ENCODE measurements at places on chromosomes 1 and 21.

GRCh38 chr1:18157968-18158367, 50.4 kb downstream of the IGSF21 start:
- DNase-seq = no peak

DNA sequence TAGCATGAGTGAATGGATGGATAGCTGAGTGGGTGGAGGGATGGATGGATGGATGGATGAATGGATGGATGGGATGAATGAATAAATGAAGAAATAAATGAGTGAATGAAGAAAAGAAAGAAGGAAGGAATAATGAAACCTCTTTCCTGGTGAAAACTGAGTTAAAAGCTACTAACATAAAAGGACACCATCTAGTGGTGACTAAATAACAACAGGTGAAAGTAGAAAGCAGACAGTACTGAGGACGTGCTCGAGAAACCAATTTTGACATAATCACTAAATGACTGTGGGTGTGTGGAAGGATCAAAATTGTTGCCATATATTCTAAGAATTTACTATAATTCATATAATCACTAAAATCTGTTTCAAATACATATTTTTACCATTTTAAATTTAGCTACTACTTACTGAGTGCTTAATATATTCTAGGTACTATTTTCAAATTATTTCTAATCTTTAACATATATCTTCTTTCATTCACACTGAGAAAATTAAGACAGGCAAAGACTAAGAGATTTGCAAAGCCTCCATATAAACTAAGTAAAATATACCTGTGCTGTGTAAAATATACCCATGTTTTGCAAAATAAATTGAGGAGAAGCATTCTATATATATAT, 522.9 kb downstream of the LRRIQ3 start:
- no peak for DNase-seq

GRCh38 chr1:207803678-207804077, 51.8 kb downstream of the CD46 start:
- no peak for DNase-seq

DNA sequence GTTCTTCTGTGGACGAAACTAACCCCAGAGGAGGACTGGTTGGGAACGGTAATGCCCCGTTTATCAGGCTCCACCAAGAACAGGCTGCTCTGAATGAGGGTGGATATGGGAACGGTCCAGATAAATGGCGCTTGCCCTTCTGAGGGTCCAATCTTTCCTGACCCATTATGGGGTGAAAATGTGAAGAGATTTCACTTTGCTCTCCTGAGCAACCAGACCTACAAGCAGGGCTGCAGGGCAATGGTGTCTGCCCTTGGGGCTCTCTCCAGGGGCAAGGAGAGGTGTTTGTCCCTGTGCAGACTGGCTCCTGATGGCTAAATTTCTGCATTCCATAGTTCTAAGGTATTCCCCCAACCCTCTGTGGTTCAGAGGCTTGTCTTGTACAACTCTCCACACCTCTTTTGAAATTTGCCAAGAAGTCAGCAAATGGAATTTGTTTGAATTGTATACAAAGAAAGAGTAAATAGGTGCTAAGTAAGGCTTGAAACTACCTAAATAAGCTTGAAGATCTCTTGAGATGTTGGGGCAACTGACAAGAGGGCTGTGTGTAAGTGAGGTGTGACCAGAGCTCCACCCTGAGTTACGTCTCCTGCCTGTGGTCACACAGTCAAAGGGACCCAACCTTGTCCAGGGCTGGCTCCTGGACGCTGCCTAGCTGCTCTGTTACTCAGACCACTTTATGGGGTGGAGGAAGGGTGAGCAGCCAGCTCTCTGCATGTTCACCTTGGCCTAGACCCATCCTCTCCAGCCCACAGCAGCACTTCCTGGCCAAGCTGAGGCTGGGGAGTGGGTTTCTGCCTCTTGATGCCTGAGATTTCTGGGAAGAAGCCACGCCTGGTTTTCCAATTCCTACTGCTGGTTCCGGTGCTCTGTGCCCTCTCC, 24.8 kb downstream of the SLC2A1 start:
- DNase-seq = no peak

DNA sequence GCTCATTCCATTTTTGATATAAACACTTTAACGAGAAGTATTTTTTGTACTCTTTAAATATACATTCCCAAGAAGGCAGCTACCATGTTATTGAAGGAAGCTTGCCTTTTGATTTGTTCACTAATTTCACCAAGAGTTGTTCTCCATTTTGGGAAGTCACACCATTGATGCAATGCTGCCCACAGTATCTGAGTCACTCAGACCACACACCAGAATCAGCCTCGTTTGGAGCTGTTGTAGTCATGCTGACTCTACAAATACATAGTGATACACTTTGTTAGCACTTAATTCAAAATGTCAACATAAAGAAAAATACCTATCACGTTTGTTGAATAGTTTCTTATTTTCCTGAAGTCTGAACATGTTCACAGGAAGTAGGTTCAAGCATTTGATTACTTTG, 78.7 kb downstream of the PAPPA2 start:
- no peak for DNase-seq

GRCh38 chr21:45001134-45002095, 61.6 kb downstream of the SLX9 start:
- DNase-seq = no peak

DNA sequence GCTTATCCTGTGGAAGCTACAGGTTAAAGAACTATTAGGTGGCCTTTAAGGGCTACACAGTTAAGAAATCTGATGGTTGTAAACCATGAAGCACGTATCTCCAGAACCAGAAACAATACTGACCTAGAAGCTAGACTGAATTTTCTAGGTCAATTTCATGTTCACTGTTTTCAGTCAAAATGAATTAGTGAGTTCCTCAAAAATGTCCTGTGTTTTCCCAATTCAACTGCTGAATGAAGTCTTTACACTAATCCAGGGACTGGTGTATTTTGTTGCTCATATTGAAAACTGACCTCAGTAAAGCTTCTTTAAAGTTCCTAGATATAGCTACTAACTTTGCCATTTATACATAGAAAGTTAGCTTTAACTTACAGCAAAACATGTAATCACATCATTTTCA, 6.0 kb downstream of the HNRNPU start:
- no peak for DNase-seq

GRCh38 chr1:178150610-178151009, 56.7 kb downstream of the RASAL2 start:
- DNase-seq = no peak

- no peak for DNase-seq
Measured at GRCh38 chr21:16180614-16181013, 450.8 kb downstream of the USP25 start.

GRCh38 chr21:45090966-45091365, 16.6 kb downstream of the ADARB1 start:
- no peak for DNase-seq
